ENCODE measurements at places on chromosomes 4 and X.

DNA sequence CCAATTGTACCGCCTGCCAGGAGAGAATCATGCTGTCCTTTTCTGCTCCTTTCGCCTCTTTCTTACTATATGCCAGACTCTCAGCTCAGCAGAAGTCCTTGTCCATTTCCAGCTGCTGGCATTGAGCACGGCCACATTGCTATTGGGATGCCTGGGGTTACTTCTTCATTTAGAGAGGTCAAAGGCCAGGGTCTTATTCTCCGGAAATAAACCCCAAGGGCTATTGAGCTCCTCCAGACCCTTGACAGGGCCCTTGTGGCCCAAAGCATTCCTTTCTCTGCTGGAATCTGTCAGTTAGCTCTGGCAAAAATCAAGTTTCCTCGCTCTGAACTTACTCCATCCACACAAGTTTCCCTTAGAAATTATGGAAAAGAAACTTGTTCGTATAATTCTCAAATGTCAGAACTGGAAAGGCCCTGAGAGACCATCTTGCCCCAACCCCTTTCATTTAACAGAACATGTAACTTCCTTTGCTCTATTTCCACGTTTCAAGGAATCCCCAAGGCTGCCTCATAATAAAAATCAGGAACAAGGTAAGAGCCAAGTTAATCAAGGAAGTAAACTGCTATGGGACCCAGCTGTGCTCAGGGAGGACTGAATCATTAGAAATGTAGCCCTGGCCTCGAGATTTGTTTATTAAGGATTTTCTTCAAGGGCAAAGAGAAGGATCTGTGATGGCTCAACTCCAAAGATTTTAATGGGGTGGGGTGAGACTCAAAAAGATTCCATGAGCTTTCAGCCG is 11.8 kb downstream of the AKAP4 start:
- DNase-seq = no peak

GRCh38 chr4:145828802-145829485 is 109.7 kb downstream of the ZNF827 start:
- DNase-seq = no peak

DNA sequence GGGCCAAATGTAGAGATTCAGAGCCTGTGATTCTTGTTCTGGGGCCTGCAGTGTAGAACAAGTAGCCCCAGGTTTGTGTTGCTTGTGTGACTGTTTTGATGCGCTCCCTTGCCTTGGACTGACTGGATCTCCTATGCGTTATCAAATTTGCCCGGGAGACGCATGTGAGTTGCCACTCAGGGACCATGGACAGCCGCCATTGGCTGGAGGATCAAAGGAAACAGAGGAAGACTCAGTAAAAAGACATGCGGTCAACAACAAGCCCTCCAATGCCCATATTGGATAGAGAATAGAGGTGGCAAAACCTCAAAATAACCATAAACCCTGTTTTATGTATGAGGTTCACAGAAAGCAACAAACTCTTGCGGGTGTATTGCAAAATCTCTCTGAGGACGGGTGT is 327.5 kb upstream of the IGFBP7 start:
- DNase-seq = no peak

DNA sequence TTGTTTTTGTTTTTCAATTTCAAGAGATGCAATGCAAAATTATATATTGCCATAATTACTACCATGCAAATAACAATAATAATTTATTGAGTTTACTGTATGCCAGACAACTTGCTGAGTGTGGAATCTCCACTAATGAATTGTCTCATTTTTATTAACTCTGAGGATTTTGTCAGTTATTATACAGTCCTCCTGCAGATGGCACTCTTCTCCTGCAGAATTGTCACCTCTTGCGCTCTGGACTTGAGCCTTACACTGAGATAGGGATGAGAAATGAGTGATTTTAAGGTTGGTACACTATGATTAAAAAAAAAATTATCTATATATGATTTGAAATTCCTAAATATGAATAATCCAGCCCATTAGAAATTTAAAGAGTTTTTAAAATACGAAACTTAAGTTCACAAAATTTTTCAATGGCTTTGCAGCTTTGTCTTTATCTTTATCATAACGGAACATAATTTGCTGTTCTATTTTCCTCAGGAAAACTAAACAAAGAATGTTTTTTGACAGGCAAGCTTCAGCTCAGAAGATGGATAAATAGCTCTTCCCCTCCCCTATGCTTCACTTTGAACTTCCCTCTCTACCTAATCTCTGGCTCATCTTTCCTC is 12.7 kb upstream of the PAQR3 start:
- peak; percentile 5 for DNase-seq

DNA sequence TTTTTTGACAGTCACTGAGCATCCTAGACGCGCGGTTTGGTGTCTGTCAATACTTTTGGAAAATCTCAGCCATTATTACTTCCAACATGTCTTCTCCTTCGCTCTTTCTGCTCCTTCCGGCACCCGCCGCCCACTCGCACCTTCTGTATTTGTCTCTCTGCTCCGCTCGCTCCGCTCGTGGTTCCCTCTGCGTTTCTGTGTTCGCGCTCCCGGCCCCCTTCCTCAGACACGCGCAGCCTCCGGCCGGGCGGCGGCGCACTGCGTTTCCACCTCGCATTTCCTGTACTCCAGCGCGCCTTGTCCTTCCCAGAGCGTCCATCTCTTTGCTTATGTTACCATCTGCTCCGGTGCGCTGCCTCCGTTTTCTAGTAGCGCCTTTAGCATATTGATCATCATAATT is 21.1 kb downstream of the PDE6B start:
- no peak for DNase-seq

DNA sequence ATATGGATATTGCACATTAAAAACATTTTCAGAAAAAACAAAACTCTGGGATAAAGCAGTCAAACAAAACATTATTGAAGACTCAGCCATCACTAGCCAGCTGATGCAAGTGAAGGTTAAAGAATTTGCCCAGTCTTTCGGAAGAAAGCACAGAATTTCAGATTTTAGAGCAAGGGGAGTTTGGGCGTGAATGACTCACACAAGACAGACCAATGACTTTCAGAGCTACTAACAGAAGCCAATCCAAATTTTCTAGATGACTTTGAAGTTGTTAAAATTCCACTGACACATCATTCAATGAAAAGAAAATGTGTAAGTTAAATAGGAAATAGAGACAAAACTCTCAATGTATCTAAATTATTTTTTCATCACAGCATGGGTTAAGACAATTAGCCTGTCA is 4.0 kb downstream of the MRFAP1L1 start:
- no peak for DNase-seq

DNA sequence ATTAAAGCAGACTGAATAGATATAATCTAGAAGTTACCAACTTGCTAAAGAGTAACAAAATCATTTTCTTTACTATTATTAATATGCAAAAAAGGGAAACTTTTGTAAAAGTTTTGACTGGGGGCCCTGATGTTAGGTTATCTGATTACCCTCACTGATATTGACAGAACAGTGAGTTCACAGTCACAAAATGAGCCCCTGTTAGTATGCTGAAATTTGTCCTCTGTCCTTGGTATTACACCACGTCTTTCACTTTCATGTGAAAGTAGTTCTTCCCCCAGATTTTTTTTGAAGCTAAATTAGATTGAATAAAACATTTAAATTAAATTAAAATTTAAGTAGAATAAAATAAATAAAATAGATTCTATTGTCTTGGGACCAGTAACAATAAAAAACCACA is 5.9 kb downstream of the STBD1 start:
- no peak for DNase-seq

GRCh38 chrX:126376465-126376864 is 176.1 kb downstream of the DCAF12L1 start:
- no peak for DNase-seq

DNA sequence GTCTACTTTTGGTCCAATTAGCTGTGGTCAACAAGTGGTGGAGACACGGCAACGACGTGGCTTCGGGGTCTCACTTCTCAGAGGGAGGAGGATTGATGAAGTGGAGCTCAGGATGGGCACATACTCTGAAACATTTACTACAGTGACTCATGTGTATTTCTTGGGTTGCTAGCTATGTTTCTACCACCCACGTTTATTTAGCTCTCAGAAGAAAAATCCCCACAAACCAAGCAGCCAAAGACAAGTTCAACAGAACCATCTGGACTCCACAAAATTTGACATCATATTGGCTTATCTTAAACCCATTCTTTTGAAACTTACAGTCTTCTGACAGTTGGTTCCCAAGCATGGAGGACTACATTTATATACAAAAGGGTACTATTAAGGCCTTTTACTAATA is 158.0 kb downstream of the CBLL2 start:
- DNase-seq = no peak

GRCh38 chrX:40388441-40388840 is 192.3 kb upstream of the ATP6AP2 start:
- DNase-seq = no peak

GRCh38 chr4:41178372-41179370 is 35.7 kb downstream of the APBB2 start:
- DNase-seq = no peak

DNA sequence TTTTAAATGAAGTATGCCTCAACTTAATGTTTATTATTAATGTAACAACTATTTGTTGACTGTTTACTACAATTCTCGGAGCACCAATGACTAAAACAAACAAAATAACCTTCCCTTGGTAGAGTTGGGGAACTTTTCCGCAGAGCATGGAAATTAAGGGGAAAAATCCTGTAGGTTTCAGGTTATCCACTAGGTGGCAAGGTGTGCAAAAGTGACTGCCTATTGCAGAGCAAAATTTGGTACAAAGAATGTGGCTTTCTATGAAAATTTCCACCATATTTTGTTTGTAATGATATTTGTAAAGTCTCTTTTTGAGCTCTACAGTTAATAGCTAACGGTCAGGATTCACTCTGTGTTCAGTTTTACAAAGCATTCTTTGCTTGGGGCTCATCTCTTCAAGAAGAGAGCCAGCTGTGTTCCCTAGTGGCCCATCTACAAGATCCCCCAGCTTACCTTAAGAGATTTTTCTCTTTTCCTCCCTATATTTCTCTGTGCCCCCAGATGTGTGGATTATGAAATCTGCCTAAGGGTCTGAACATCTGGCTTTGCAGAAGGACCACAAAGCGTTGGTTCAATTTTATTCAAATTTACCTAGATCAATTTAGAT is 61.1 kb downstream of the FBXO8 start:
- no peak for DNase-seq

- DNase-seq = no peak
These were observed 10.7 kb upstream of the CXCL8 start for GRCh38 chr4:73729534-73730165.

GRCh38 chr4:146246381-146246780 is 32.0 kb downstream of the REELD1 start:
- no peak for DNase-seq

DNA sequence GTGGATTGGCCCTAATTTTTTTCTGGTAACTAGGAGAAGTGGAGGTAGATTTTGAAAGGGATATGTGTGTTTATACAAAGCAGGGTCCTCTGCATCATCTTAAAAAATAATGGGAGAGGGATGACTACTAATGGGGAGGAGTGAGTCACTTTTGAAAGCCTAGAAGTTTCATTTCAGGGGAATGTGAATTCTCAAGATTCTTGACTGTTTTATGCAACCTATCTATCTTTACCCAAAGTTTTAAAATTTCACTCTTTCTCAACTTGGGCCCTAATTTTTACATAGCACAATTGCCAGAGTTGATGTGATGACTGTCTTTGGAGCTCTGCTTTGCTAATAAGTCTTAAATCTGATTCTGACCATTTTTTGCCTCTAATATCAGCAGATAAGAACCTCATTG is 445.2 kb downstream of the GRXCR1 start:
- DNase-seq = no peak

GRCh38 chrX:34559325-34559724 is 97.8 kb downstream of the TMEM47 start:
- no peak for DNase-seq

GRCh38 chr4:159446266-159446976 is 343.5 kb downstream of the RAPGEF2 start:
- no peak for DNase-seq

DNA sequence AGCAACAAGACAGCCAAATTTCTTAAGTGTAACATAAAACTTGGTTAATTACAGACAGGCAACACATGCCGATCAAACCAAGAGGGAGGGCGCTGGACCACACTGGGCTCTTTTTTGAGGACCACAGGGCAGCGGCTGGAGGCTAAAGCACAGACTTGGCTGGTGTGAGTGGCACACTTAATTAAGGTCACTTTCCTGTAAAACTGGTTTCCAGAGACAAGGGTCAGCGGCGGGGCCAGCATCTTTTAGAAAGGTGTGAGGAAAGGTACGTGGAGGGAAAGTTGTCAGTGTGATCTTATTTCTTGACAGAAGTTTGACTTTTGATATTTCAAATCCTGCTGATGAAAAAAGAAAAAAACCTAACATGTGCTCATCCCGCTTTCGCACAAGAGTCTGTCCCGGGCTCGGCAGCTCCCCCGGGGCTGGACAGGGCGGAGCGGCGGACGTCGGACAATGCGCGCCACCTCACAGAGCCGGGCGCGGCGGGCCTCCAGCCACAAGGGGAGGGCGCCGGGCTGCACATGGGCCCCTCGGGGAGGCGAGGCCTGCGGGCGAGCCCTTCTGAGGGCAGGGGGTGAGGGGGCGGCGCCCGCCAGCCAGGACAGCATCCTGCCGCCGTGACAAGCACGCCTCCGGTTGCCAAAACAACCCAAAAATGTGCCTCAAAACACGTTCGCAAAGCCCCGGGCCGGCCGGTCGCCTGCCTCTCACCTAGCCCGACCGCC is 660 bp upstream of the HSPA4L start:
- DNase-seq = no peak

DNA sequence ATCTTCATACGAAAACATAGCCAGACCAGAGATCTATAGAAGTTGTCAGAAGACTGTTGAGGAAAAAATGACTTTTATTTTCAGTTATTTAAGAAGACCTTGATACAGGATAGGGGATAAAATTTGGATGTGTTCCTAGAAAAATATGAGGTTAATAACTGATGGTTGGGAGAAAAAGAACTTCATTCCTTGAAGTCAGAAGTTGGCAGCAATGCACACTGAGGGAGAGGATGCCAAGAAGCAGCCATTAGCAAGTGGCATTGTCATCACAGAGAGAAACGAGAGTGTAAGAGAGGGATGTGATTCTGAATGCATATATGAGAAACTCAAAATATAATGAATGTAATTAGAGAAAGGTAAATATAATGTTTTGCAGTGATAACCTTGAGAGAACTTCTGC is 382.1 kb upstream of the EPHA5 start:
- no peak for DNase-seq

- no peak for DNase-seq
These were observed 90.8 kb upstream of the LIMCH1 start for GRCh38 chr4:41446981-41447725.

DNA sequence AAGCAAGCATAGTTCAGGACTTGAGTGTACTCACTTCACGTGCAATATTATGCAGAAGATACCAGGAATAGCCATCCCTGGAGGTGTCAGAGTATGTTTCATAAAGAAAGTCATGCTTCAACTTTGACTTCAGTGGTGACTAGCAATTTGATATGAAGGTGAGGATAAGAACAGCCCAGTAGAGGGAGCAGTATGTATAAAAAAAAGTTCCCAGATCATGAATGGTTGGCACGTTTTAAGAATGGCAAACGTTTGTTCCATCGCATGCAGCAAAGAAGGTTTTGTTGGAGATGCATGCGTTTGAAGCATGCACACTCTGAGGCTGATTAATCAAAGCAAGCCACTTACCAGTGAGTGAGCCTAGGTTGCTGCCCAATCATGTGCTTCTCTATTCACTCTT is 33.5 kb upstream of the SLITRK4 start:
- no peak for DNase-seq

- DNase-seq = no peak
These were observed 1.4 kb upstream of the SLC34A2 start for GRCh38 chr4:25654031-25654970.

GRCh38 chr4:10582059-10582686 is 102.4 kb downstream of the CLNK start:
- DNase-seq = no peak

GRCh38 chr4:165726831-165727230 is 146.2 kb upstream of the TLL1 start:
- DNase-seq = no peak

Data from T-helper 9 cell (primary cell).